ENCODE measurements at places on chromosomes 7 and 10. TPM values are rescaled to one million over a fixed set of nuclear protein-coding genes. Genes with fewer than 3 reads are reported as not detected.

The KCND2 gene
- total RNA-seq, result 0.19 TPM

The BCL7B gene
- total RNA-seq, result 55.4 TPM

The FAM180A gene
- 1.7 TPM for total RNA-seq

The NUTM2D gene
- 9.0 TPM for total RNA-seq

The LDB3 gene
- 7.7 TPM for total RNA-seq

The RAPGEF5 gene
- total RNA-seq, result 67.8 TPM

The ZNF33B gene
- total RNA-seq, result 47.0 TPM

The MBL2 gene
- total RNA-seq, result not detected

The ACBD7 gene
- total RNA-seq, result 0.50 TPM

The PRF1 gene
- total RNA-seq, result 8.8 TPM

The LARP4B gene
- 96.6 TPM for total RNA-seq

The DDC gene
- 7.8 TPM for total RNA-seq

The PPP1R3A gene
- total RNA-seq, result not detected

The ST8SIA6 gene
- 0.91 TPM for total RNA-seq

The SPDYE9 gene
- not detected for total RNA-seq

The SDK1 gene
- 38.3 TPM for total RNA-seq

The MYH16 gene
- not detected for total RNA-seq

The RARRES2 gene
- 104 TPM for total RNA-seq

The PALD1 gene
- total RNA-seq, result 14.4 TPM

The GARIN1A gene
- 2.5 TPM for total RNA-seq

The FAM25C gene
- total RNA-seq, result not detected

The WNT8B gene
- not detected for total RNA-seq

The ANXA8 gene
- total RNA-seq, result 0.16 TPM

The DENND2A gene
- 18.0 TPM for total RNA-seq

The LIPK gene
- total RNA-seq, result not detected

The AKR1C1 gene
- 61.7 TPM for total RNA-seq

The CYP2E1 gene
- 2.9 TPM for total RNA-seq

Measured in kidney (tissue), 22 donors.